ENCODE measurements at places on chromosomes 16 and 17. TPM values are rescaled to one million over a fixed set of nuclear protein-coding genes. Genes with fewer than 3 reads are reported as not detected.
A peak's percentile ranks its signal among the peaks of the same experiment; 100 is the strongest.

ZNF646 gene
- 25.4 TPM for total RNA-seq

ALOXE3 gene
- not detected for total RNA-seq

PPY gene
- not detected for total RNA-seq

TTC19 gene
- total RNA-seq: 229 TPM

MYL11 gene
- not detected for total RNA-seq

DNA sequence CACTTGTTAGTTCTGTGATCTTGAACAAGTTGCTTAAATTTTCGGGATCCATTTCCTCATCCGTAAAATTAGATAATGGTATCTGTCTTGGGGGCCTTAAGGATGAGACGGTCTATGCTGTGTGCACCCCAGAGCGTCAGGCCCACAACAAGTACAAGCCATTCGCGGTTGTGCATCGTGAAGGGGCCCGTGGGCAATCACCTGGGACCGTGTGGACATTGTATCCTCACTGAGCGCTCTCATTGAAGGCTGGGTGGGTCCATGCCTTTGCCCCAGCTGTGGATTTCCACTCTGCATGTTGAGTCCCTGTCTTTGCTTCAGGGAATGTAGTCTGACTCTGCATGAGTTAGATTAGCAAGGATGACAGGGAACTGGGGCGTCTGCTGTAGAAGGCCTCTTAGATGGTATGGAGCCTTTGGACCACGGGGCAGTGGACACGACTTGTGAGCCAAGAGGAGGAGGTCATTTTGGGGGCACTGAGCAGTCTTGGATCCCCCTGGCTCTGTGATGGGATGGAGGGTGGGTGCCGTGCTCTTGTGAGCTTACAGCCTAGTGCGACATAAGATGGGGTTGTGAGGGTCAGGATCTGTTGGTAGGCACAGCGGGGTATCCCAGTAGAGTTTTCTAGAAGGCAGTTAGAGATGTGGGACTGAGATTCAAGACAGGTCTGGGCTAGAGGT, 89.5 kb downstream of the SNX29 start:
- no peak for DNase-seq

DNA sequence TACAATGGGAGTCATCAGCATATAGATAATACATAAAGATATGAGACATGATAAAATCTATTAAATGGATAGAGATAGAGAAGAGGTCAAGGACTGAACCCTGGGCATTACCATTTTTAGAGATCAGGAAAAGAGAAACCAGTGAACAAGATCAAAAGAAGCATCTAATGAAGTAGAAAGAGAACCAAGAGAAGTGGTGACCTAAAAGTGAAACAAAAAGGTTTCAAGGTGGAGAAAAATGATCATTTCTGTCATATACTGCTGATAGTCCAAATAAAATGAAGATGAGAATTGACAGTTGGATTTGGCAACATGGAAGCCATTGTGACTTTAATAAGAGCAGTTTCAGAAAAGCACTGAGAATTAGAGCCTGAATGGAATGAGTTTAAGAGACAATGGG, 165.1 kb downstream of the PPM1E start:
- DNase-seq: no peak

DNA sequence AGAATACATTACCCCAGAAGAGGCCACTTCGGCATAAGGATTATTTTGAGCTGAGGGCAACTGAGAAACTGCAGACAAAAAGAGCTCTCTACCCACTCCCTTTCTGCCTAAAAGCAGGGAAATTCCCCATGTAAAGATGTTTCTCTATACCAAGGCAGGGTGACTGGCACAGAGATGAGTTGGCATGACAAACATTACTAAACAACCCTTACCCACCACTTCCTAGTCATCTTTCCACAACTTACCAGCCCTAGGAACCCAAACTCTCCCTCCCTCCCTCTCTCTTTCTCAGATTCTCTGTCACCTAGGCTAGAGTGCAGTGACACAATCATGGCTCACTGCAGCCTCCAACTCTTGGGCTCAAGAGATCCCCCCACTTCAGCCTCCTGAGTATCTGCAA, 68.6 kb downstream of the EMP2 start:
- DNase-seq: no peak

GRCh38 chr17:77674358-77674757, 284.1 kb upstream of the TNRC6C start:
- no peak for DNase-seq

- DNase-seq: no peak
Observed at GRCh38 chr17:29796652-29797051, 133.4 kb downstream of the SSH2 start.

DNA sequence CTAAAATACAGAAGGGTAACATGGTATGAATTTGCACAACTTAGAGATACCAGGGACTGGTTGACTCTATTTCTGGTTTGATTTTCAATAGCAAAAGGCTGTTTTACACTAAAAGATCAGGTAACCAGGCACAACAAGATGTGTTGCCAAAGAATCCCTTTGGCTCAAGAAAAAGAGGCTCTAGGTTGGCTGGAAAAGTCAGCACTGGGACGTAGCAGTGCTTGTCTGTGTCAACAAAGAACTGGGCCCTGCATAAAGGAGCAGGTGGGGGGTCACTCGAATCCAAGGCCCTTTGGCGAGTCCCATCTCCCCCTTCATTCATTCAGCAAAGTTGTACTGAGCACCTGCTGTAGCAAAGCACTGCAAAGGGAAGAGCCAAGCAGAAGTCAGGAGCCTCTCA, 18.4 kb downstream of the SDR42E1 start:
- DNase-seq: no peak

GRCh38 chr16:82137822-82138167, 32.2 kb downstream of the MPHOSPH6 start:
- no peak for DNase-seq

DNA sequence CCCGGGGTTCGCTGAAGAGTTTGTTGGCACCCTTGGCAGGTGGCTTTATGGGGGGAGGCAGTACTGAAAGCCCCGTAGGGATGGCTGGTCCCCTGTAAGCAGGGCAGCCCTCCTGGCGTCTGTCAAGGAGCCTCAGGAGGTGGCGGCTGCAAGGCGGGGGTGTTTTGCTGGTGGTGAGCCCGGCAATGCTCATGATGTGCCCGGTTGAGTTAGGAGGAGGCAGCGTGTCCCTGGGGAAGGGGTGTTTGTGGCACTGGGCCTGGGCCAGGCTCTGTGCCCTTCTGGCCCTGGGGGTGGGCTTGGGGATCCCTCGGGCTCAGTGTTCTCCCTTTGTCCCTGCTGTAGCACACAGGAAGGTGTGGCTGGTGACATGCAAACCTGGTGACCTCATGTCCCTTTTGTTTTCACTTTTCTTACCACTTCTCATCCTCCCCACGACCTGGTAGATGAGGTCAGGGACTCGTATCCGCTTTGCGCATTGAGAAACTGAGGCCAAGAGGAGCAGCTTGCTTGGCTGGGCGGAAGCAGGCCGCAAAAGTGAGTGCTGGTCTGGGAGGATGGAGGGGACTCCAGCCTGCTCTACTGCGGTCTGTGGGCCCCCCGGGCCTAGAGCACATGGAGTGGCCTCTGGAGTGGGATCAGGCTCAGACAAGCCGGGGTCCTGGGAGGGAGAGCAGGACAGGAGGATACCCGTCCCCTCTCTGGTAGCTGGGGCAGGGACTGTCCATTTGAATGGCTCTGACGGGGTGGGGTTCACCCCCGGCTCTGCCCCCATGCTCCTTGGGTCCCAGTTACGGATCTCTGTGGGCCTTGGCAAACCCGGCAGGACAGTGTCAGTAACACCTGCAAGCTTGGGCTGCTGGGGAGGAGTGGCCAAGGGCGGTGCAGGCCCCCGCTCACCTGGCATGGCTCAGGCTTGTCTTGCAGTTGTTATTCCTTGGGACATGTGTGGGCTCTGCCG, 2.2 kb downstream of the SNN start:
- DNase-seq: peak; percentile 73

DNA sequence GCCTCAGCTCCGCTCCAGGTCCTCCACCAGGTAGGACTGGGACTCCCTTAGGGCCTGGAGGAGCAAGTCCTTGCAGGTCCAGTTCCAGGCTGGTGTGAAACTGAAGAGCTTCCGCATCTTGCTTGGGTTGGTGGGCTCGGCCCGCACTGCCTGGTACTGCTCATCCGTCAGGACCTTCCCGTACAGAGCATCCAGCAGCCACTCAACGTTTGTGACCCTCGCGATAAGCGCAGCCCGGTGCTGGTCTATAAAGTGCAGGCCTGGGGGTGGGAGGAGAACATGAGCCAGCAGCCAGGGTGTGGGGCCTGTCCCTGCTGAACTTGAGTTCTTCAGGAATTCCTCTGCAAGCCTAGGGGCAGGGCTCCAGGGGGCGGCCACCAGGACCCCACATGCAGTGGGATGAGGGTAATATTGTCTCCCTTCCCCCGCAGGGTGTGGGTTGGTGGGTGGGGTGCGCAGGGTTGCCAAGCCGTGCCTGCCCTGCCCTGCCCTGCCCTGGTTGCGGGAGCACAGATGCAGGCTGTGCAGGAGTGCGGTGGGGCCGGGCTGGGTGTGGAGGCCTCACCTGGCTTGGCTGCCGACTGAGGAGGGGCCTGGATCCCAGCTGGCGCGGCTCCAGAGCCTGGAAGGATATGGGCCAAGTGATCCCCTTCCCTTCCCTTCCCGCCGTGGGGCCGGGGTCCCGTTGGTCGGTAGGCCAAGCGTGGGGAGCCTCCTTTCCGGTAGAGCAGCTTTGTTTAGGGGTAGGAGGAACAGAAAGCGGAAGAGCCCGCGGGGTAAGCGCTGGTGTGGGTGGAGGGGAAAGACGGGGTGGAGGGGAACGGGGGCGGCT, 762 bp downstream of the PYCARD start:
- peak; percentile 42 for DNase-seq

- DNase-seq: no peak
Observed at GRCh38 chr16:10637337-10638037, 57.1 kb upstream of the EMP2 start.

DNA sequence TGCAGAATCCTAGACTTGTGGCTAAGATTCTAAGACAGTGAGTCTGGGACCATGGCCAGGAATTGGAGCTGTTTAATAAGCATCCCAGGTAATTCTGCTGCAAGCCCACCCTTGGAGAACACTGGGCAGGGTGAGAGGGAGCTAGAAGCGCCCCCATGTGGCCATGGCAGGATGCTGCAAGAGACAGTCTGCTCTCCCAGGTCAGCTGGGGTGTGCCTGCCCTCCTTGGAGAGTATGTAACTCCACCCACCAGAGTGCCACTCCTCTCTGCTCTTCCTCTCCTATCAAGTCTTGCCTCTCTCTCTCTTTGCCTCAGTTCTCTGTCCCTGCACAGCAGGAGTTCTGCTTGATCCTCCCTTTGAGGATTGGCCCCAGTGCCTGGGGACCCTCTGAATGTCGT, 14.9 kb downstream of the RCVRN start:
- no peak for DNase-seq

DNA sequence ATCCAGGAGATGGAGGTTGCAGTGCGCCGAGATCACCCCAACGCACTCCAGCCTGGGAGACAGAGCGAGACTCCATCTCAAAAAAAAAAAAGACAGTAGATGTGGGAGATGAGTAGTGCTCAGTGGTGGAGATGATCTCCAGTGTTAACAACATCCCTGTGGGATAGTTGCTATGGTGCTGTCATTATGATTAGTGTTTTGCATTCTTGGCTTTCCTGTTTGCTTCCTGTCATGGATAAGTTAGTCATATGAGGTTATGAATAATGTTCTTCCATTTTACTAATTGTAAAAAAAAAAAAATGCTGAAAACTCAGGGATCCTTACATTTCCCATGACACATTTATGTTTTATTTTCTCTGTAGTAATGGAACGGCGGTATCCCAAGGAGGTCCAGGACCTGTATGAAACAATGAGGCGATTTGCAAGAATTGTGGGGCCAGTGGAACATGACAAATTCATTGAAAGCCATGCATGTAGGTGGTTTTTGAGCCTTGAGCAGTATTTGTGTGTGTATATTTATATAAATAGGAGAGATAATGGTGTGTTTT, 24.5 kb upstream of the DUSP14 start:
- no peak for DNase-seq

- DNase-seq: no peak
Observed at GRCh38 chr17:77736721-77737120, 221.8 kb upstream of the TNRC6C start.

DNA sequence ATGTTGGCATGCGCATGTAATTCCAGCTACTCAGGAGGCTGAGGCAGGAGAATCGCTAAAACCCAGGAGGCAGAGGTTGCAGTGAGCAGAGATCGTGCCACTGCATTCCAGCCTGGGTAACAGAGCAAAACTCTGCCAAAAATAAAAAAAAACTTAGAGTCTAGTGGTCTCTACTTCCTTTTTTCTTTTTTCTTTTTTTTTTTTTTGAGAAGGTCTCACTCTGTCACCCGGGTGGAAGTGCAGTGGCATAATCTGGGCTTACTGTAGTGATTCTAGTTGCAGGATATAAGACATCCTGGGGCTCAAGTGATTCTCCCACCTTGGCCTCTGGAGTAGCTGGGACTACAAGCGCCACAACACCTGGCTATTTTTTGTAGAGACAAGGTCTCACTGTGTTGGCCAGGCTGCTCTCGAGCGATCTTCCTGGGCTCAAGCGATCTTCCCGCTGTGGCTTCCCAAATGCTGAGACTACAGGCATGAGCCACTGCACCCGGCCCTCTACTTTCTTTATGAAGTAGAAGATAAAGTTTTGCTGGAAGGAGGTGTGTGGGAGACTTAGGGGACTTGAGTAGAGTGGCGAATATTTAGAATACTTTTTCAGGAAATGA, 47.9 kb upstream of the TAOK1 start:
- DNase-seq: no peak

- peak; percentile 70 for DNase-seq
Observed at GRCh38 chr16:89860747-89861304, 12.6 kb upstream of the TCF25 start.

GRCh38 chr16:82756283-82756599, 129.5 kb downstream of the CDH13 start:
- no peak for DNase-seq

GRCh38 chr17:76584427-76585032, 1.1 kb downstream of the ST6GALNAC2 start:
- DNase-seq: peak; percentile 45

DNA sequence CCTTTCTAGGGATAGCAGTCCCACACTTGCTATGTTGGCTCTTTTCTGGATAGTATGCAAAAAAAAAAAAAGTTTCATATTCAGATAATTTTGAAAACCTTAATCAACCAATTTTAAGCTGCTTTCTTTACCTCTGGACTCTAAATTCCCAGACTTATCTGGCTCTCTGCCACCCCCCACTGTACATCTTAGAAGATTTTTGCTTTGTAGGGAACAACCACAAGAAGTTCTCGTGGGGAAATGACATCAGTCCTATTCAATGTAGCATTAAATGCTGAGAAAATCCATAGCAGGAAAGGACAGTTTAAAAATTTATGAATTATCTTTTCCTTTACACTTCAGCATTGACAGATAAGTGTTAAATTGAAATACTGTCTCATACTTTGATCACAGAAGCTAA, 562.7 kb upstream of the HSBP1 start:
- no peak for DNase-seq

- DNase-seq: no peak
Observed at GRCh38 chr16:68361485-68361884, 50.7 kb downstream of the PRMT7 start.

- no peak for DNase-seq
Observed at GRCh38 chr17:28334171-28334570, 1.1 kb downstream of the IFT20 start.

Data from upper lobe of left lung (tissue), 6 donors.